ENCODE measurements at places on chromosomes 11 and 22. TPM values are rescaled to one million over a fixed set of nuclear protein-coding genes. Genes with fewer than 3 reads are reported as not detected.

TRIM21 gene
- 32.3 TPM for total RNA-seq

RPS19BP1 gene
- 56.2 TPM for total RNA-seq

DNA sequence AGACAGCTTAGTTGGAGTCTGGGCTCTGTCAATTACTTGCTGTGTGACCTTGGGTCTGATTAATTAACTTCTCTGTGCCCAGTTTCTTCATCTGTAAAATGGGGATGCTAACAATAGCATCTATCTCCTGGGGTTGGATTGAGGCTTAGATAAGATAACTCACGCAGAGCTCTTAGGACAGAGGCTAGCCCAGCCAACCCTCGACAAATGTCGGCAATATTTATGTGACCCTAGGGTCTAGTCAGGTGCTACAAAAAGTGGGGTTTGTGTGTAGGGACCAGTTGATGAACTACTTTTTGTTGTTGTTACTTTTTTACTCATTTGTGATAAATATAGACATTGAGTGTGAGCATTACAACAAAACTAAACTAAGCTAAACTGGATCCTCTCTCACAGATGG is 22.4 kb downstream of the SYT13 start:
- no peaks in the 10 kb centered on the region for H3K4me1 ChIP-seq
- no peak overlapping the region for H3K4me3 ChIP-seq
- no peaks in the 10 kb centered on the region for H3K36me3 ChIP-seq
- no peaks in the 10 kb centered on the region for H3K27me3 ChIP-seq
- no peak for DNase-seq
- no peak overlapping the region for H3K27ac ChIP-seq

MOGAT2 gene
- total RNA-seq, result not detected

IRAG1 gene
- total RNA-seq, result 14.5 TPM

DNA sequence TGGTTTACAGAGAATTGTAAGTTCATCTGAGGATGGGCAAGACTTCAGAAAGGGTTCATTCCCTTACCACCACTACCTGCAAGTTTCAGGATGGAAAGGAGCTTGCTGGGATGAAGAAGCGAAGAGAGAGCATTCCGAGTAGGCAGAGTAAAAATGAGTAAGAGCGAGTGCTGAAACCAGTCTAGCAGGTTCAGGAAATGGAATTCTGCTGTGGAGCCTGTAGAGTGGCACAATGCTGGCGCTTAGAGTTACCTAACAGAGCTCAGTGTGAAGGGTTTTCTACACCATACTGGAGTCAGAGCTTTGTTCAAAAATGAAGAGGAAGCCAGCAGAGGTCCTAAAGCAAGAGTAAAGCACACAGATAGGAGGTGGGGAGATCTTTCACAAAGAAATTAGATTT is 179.2 kb upstream of the ZC3H12C start:
- no peak overlapping the region for H3K27ac ChIP-seq
- H3K4me3 ChIP-seq, result no peak overlapping the region
- no peaks in the 10 kb centered on the region for H3K27me3 ChIP-seq
- H3K4me1 ChIP-seq, result no peaks in the 10 kb centered on the region
- H3K36me3 ChIP-seq, result no peaks in the 10 kb centered on the region
- DNase-seq, result no peak

KCTD14 gene
- total RNA-seq, result 0.82 TPM

GRCh38 chr11:64605244-64605560 is 14.2 kb downstream of the SLC22A12 start:
- H3K4me1 ChIP-seq, result no peaks in the 10 kb centered on the region
- no peak for DNase-seq
- no peaks in the 10 kb centered on the region for H3K36me3 ChIP-seq
- no peak overlapping the region for H3K4me3 ChIP-seq

WBP2NL gene
- total RNA-seq, result 1.8 TPM

- DNase-seq, result no peak
- H3K4me3 ChIP-seq, result no peak overlapping the region
- no peaks in the 10 kb centered on the region for H3K27me3 ChIP-seq
- H3K36me3 ChIP-seq, result peaks cover 34% of the 10 kb centered on the region
- no peaks in the 10 kb centered on the region for H3K4me1 ChIP-seq
Observed at GRCh38 chr11:108916935-108917334, 252.1 kb downstream of the DDX10 start.

Data from spleen (tissue), 13 donors.